Tibial artery (tissue), 4 donors: ENCODE measurements at places on chromosomes 2 and 18.

GRCh38 chr2:65425276-65425675, 7.1 kb downstream of the SPRED2 start:
- no peak for DNase-seq

DNA sequence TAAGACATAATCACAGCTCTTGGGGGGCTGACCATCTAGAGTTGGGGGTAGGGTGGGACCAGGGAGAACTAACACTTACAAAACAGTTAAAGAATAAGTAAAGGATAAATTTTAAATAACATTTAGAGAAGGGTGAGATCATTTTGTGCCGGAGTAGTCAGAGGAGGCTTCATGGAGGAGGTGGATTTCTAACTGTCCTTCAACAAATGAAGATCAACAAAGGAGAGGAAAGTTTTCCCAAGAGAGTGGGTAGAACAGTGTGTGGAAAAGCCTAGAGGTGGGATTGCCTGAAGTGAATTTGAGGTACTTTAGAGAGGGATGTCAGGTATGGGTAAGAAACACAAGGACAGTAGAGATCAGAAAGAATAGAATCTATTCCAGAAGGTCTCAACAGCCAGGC, 7.3 kb downstream of the PROKR1 start:
- DNase-seq = no peak

DNA sequence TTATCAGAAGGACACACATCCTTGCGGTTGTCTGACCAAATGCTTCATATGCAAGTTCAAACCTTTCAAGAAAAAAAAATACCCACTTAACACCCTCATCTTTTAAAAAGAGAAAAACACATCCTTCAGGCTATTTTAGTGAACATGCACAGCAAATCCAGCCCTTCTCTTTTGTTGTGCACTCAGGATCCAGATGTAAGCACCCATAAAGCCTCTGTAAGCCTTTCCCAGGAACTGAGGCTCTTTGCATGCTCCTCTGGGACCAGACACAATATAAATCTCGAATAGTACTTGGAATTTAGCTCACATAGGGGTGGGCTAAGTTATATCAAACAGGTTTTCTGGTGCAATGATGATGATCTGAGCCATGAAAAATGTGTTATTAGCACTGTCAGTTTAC, 308.8 kb upstream of the FAM98A start:
- DNase-seq = no peak

- DNase-seq = peak; percentile 77
Observed at GRCh38 chr2:75200140-75201096, 1.1 kb upstream of the TACR1 start.

- DNase-seq = no peak
Observed at GRCh38 chr2:238593236-238593635, 166.5 kb downstream of the ASB1 start.

GRCh38 chr2:112310906-112311305, 35.5 kb downstream of the ZC3H6 start:
- no peak for DNase-seq

- no peak for DNase-seq
Observed at GRCh38 chr18:32759611-32760167, 13.1 kb downstream of the KLHL14 start.

- DNase-seq = no peak
Observed at GRCh38 chr18:76524900-76525698, 30.1 kb upstream of the ZNF516 start.

DNA sequence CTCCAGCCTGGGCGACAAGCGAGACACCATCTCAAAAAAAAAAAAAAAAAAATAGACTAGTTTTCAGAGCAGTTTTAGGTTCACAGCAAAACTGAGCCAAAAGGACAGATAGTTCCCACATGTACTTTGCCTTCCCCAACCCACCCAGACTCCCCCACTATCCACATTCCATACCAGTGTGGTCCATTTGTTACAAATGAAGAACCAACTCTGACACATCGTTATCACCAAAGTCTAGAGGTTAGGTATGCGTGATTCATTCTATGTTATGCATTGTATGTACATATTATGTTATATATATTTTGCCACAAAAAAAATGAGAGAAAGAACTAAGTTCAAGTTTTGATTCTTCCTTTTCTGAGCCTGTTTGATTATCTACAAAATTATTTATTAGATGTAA, 3.5 kb downstream of the DUSP11 start:
- DNase-seq = no peak

- no peak for DNase-seq
Observed at GRCh38 chr2:20917719-20918572, 95.0 kb upstream of the LDAH start.

DNA sequence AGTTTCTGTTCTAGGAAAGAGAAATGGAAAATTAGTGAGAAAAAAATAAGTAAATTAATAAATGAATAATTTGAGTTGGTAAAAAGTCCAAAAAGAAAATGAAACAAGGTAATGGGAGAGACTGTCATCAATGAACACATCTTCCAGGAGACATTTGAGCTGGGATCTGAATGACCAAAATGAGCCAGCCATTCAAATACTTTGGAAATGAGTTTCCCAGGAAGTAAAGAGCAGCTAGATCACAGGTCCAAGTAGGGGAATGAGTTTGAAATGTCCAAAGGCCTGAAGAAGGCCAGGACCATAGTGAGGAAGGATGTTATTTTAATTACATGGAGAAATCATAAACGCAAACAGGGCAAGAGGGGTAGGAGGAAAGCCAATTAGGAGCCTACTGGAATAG, 6.6 kb upstream of the DNAH7 start:
- no peak for DNase-seq

DNA sequence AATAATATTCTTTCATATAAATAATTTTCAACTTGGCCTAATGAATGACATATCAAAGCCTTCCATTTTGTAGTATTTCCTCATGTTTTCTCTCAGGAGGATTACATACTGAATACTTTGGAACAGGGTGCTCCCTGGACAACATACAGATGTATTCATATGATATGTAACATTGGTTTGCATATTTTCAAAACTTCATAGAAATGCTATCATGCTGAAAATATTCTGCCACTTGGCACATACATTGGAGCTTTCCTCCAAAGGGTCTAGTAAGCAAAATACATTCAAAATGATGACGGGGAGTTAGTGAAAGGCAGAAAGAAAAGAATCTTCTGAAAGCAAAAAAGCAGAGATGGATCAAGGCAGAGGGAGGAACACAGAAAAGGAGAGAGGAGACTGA, 38.1 kb upstream of the RTN4 start:
- DNase-seq = no peak

DNA sequence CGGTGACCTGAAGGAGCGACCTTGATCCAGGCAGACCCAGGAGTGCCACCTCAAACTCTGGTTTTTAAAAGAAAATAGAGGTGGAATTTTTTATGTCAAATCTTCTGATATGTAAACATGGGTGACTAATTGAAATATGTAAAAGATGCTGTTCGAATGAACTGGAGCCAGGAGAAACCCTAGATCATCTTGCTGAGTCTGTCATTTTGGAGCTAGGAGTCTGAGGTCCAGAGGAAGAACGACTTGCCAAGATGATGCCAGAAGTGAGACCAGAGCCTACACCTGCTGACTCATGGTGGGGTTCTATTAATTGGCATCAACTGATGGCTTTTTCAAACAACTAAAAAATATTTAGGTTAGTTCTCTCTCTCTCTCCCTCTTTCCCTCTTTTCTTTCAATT, 74.1 kb downstream of the ACAA2 start:
- no peak for DNase-seq

GRCh38 chr18:78781601-78781960, 198.0 kb upstream of the SALL3 start:
- peak; percentile 63 for DNase-seq
